Stimulated activated CD8-positive, alpha-beta memory T cell treated with anti-CD3 and anti-CD28 coated beads, Interleukin-4, amount 100 ng/mL, for 24 hours (primary cell): ENCODE measurements at places on chromosomes 11 and 22.

GRCh38 chr22:24164940-24165339, 16.3 kb upstream of the SUSD2 start:
- DNase-seq: no peak

DNA sequence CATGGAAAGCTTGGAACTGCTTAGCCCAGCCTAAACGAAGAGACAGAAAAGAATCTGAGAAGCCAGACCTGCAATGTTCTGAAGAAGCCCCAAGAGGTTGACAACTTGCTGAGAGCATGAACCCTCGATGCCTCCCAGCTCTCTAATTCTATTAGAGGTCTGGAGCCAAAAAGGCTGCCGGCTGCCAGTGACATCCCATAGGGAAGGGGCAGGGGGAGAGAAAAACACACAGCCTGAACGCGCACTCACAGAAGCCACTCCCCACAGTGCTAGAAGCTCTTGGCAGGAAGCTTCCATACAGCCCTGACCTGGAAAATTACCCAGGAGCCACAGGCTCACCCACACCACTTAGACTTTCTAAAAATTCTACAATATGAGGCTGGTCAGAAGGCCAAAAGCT, 18.3 kb downstream of the POLDIP3 start:
- no peak for DNase-seq

DNA sequence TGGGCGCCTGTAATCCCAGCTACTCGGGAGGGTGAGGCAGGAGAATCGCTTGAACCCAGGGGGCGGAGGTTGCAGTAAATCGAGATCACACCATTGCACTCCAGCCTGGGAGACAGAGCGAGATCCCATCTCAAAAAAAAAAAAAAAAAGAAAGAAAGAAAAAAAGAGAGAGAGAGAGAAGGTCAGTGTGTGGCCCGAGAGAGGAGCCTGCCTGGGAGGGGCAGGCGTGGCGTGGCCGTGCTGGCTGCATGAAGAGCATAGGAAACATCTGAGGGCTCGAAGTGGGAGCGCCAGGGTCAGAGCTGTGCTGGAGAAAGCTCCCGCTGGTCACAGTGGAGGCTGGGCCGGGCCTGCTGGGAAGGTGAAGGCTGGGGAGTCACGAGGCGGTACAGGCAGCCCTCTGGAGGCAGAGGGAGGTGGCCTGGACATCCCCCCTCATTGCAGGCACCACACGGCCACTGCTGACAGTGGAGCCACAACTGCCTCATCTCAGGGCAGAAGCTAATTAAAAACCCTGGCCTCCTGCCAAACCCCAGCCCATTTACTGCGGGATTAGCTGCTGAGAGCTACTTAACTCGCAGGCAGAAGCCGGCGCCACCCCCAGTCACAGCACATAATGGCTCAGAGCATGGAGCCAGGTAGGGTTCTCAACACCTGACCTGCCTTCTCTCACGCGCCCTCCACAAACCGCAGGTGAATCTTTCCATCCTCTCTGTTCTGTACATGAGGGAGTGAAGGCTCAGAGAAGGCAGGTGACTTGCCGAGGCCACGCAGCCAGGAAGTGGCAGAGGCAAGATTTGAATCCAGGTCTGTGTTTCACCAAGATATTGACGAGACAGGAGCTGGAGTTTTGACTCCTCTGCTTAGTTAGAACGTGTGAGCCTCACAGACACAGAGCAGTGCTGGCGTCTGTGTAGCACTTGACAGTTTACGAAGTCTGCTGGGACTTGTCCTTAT, 32.6 kb downstream of the NFAM1 start:
- DNase-seq: no peak

- DNase-seq: no peak
Observed at GRCh38 chr11:110564676-110565356, 135.1 kb downstream of the FDX1 start.

DNA sequence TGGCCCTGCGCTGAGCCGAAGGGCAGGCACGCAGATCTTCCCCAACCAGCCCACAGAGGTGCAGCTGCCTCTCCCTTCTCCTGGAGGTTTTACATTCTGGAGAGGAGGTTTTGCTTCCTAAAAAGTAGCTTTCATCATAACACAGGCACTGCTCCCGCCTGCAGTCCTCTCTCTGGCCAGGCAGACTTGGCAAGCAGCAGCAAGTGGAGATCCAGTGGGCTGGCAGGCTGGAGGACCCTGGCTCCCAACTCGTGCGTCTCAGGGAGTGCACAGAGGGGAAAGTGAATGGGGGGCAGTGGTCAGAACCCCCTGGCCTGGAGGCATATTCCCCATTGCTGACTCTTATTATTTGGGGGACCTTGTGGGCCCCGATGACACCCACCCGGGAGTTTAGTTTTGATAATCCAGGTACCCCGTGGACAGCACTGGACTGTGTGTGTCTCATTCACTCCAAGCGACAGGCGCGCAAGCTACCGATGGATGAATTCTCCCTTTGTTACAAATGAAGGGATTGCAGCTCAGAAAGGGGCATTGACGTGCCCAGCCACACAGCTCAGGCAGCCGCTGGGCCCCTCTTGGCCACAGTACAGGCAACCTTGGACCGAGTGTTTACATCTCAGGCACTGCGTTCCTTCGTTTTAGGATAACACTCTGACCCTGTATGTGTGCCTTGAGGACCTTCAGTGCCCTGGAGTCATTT, 1223.9 kb downstream of the BRD1 start:
- DNase-seq: no peak

- no peak for DNase-seq
Observed at GRCh38 chr11:764322-765024, 12.8 kb downstream of the GATD1 start.
